ENCODE measurements at places on chromosomes 1 and 21.

DNA sequence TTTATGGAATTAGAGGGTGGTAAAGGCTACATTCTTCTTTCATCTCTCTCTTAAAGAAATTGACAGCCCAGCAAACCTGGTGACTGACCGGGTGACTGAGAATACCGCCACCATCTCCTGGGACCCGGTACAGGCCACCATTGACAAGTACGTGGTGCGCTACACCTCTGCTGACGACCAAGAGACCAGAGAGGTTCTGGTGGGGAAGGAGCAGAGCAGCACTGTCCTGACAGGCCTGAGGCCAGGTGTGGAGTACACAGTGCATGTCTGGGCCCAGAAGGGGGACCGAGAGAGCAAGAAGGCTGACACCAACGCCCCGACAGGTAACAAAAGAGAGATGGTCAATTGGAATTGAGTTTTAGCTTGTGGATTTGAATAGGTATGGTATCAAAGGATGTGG is 29.7 kb downstream of the TNN start:
- DNase-seq = no peak

GRCh38 chr1:214120191-214120590 is 132.4 kb downstream of the PROX1 start:
- no peak for DNase-seq

- no peak for DNase-seq
Measured at GRCh38 chr1:204150702-204151551, 917 bp downstream of the ETNK2 start.

DNA sequence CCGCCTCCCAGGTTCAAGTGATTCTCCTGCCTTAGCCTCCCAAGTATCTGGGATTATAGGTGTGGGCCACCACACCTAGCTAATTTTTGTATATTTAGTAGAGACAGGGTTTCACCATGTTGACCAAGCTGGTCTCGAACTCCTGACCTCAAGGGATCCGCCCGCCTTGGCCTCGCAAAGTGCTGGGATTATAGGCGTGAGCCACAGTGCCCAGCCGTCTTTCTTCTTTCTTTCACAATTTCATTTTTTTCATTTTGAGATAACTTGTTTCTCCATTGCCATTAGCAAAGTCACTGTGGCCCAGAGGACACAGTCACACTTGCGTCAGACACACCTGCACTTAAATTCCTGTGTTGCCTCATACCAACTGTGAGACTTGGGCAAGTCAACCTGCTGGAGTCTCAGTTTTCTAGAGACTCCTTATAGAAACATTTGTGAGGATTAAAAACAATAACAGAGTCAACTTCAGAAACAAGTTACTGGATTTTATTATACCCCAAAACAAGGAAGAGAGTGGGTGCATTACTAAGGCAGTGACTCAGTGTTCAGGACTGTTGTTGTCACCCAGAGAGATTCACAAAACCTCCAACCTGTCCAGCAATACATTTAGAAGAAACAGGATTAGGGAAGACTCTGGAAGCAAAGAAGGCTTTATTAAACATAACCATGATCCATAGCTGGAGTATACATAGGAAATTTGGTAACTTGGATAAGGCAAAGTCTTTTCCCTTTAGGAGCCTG is 2.6 kb downstream of the TEDDM1 start:
- no peak for DNase-seq

GRCh38 chr1:172537366-172537765 is 4.4 kb downstream of the SUCO start:
- DNase-seq = no peak

- no peak for DNase-seq
Measured at GRCh38 chr1:210129092-210129491, 103.5 kb upstream of the SERTAD4 start.

DNA sequence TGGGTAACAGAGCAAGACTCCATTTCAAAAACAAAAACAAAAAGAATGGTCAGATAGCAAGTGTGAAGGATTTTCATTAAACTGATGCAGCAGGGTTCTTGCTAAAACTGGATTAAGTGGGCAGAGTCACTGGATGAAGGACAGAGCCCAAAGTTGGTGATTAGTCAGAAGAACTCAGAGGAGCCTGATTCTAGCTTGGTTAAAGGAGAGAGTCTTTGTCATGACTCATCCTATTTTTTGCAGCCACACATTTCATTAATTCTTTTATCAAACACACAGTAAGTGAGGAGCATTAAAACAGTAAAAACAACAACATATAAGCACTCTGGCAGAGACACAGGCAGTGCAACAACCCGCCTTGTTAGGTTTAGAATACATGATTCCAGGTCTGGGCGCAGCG is 56.0 kb upstream of the EDARADD start:
- DNase-seq = no peak

GRCh38 chr1:160997323-160998038 is 23.5 kb downstream of the F11R start:
- DNase-seq = no peak

- DNase-seq = no peak
Measured at GRCh38 chr1:172144445-172145061, 275.9 kb upstream of the C1orf105 start.

- DNase-seq = no peak
Measured at GRCh38 chr1:154556422-154556821, 2.0 kb downstream of the UBE2Q1 start.

GRCh38 chr1:87130438-87130837 is 198.2 kb upstream of the LMO4 start:
- no peak for DNase-seq

DNA sequence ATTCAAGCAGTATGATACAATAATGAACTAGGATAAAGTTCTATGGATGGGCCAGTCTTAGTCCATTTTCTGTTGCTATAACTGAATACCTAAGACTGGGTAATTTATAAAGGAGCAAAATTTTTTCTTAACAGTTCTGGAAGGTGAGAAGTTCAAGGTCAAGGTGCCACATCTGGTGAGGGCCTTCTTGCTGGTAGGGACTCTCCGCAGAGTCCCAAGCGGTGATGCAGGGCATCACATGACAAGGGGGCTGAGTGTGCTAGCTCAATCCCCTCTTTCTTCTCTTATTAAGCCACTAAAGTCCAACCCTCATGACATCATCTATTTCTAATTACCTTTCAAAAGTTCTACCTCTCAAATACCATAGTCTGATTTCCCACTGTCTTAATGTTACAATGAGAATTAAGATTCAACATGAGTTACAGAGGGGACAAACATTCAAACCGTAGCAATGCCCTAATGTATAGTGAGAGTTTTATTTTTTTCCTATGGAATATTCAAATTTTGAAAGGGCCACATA is 92.2 kb upstream of the QSOX1 start:
- DNase-seq = no peak

GRCh38 chr1:241918879-241919278 is 38.7 kb upstream of the BECN2 start:
- DNase-seq = no peak

GRCh38 chr1:171212607-171213351 is 27.7 kb downstream of the FMO2 start:
- no peak for DNase-seq

GRCh38 chr1:242411901-242412300 is 112.6 kb downstream of the PLD5 start:
- DNase-seq = no peak

- DNase-seq = no peak
Measured at GRCh38 chr21:46605767-46606426, 1.0 kb upstream of the S100B start.

DNA sequence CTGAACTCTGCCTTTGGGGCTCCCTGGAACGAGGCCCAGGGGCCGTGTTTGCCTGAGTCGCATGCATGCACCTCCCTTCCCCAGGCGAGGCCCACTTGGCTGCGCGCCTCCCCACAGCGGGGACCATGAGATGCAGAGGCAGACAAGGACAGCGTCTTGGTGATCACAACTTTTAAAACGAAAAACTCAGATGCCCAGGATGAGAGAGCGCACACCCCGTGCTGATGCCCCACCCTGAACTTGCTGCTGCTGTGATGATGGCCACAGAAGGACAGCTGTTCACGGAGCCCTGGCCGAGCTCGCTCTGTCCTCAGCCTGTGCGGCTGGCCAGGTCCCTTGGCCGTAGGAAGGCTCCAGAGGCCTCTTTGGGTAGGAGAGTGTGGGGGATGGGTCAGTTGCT is 11.4 kb upstream of the PRMT2 start:
- DNase-seq = no peak

- no peak for DNase-seq
Measured at GRCh38 chr1:83716641-83717040, 282.3 kb downstream of the TTLL7 start.

DNA sequence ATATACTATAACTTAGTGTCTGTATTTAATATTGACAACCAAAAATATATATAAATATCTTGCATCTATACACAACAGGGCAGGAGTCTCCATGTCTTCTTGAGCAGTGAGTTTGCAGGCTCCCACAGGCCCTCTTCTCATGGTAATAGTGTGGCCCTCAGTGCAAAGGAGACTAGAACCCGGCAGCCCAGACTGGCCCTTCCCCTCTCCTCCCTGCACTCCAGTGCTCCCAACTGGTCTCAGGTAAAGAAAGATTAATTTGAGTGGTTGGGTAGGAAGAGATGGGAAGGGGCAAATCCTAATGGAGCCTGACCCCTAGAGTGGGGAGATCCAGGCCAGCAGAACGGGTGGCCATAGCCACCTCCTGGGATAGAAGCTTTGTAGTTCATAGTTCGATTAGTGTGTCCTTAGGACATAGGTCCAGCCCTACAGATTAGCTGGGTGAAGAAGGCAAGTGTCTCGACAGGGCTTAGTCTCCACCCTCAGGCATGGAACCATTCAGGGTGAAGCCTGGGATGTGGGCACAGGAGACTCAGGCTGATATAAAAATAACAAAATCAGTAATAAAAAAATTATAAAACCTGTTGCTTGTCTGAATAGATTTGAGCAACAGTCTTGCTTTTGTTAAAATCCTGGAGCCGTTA is 32.3 kb downstream of the SLC2A1 start:
- no peak for DNase-seq

GRCh38 chr1:235790123-235790522 is 76.6 kb downstream of the LYST start:
- DNase-seq = no peak

GRCh38 chr1:162385280-162385623 is 3.7 kb downstream of the C1orf226 start:
- DNase-seq = no peak

GRCh38 chr1:38114241-38115026 is 67.8 kb upstream of the POU3F1 start:
- DNase-seq = no peak

- no peak for DNase-seq
Measured at GRCh38 chr1:103492003-103492625, 33.4 kb upstream of the RNPC3 start.

DNA sequence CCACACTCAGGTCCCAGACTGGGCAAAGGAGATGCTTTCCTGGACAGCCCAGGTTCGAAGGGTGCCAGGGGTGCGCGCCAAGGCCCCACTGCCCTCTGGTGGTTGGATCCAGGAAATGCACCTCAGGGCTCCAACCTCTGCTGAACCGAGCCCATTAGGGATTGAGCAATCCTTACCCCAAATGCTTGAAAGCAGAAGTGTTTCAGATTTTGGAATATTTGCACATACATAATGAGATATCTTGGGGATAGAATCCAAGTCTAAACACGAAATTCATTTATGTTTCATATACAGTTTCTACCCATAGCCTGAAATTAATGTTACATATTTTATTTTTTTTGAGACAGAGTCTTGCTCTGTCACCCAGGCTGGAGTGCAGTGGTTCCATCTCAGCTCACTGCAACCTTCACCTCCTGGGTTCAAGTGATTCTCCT is 57.4 kb downstream of the SLC9A1 start:
- DNase-seq = peak; percentile 63

GRCh38 chr21:26125433-26126167 is 45.0 kb downstream of the APP start:
- DNase-seq = no peak

DNA sequence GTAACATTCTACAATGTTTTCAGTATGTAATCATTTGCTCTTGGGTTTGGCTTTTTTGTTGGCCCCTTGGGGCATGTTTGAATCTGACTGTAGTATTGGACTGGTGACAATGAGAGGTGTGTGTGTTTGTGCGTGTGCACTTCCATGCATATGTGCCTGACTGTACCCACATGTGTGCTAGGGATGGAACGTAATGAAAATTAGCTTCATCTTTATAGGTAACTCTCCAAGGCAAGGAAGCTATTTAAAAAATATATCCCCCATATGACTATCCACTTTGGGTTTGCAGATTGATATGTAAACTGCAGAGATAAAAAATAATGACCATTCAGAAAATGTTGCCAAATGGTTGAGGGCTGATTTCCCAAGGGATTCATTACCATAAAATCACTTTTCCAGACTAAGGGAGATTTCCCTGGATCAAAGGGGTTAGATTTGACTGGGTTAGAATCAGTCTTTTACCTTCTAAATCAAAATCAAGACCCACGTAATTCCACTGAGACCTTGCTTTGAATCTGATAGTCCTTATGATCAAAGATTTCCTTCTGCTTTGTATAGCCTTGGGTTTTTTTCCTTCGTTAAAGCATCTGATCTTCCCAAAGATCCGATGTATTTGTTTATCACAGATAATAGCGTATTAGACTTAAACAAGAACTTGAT is 189.7 kb downstream of the CENPF start:
- DNase-seq = no peak

GRCh38 chr1:10402729-10403274 is 3.9 kb downstream of the PGD start:
- DNase-seq = no peak

GRCh38 chr1:203327684-203328457 is 22.6 kb downstream of the BTG2 start:
- DNase-seq = peak; percentile 75

DNA sequence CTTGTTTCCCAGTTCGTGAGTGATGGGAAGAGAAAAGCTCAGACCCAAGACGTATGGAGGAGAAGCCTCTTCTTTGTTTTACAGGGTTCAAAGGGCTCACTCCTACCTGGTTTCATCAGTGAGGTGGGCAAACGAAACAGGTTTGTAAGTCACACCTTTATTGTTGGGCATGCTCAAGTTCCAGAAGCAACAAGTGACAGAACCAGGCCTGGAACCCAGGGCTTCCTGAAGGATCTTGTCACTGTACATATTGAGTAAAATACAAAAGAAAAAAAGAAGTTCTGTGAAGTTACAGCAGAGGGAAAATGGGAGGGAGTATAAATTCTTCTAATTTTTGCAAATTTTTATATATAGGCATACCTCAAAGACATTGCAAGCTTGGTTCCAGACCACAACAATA is 320.9 kb upstream of the PROX1 start:
- DNase-seq = no peak

GRCh38 chr21:32335601-32336575 is 37.2 kb downstream of the MRAP start:
- no peak for DNase-seq

- DNase-seq = no peak
Measured at GRCh38 chr1:113459279-113459678, 69.0 kb downstream of the MAGI3 start.

DNA sequence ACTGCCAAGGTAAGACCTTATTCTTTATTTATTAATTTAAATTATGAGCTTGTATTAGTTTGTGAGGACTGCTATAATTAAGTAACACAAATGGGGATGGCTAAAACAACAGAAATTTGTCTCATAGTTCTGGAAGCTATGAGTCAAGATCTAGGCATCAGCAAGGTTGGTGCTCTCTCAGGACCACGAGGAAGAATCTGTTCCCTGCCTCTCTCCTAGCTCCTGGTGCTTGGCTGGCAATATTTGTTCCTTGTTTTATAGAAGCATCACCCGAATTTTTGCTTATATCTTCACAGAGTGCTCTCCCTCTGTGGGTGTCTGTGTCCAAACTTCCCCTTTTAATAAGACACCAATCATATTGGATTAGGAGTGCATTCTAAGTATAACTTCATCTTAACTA is 41.4 kb upstream of the CCDC190 start:
- no peak for DNase-seq

Measured in neuronal stem cell (in vitro differentiated cells).